ENCODE measurements at places on chromosomes 3 and 15.

DNA sequence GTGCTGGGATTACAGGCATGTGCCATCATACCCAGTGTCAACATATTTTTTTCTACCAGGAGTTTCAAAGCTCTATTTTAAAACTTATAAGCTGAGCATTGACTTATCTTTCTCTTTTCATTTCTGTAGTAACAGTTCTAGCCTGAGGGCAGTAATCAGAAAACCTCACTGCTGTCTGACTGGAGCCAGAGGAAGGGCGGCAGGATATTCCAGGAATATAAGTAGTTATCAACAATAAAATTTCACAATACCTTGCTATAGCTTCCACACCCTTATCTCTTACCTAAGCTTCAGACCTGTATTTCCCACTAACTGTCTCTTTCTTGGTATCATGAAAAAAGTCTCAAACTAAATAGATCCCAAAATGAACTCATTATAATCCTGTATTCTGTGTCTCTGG is 5.1 kb upstream of the NEDD4 start:
- DNase-seq = no peak

- no peak for DNase-seq
These were observed 102.7 kb upstream of the FGF7 start for GRCh38 chr15:49320351-49320750.

GRCh38 chr3:114104414-114104813 is 47.9 kb downstream of the QTRT2 start:
- DNase-seq = no peak

DNA sequence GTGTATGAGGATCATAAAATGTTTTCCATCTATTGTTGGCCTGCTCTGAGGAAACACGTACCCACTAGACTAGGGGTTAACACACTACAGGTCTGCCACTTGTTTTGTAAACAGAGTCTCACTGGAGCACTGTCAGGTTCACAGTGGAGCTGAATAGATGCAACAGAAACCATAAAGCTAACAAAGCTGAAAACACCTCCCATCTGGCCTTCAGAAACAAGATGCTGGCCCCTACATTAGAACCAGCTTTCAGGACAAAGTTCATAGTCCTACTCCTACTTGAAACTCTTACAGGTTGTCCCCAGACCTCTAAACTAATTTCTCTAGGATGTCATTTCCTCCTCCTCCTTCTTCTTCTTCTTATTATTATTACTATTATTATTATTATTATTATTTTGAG is 42.3 kb downstream of the SNX4 start:
- no peak for DNase-seq

GRCh38 chr15:98420837-98421236 is 227.5 kb upstream of the IGF1R start:
- no peak for DNase-seq

- DNase-seq = no peak
These were observed 16.6 kb downstream of the MASP1 start for GRCh38 chr3:187274977-187275338.
